ENCODE measurements at places on chromosomes 4 and X.

DNA sequence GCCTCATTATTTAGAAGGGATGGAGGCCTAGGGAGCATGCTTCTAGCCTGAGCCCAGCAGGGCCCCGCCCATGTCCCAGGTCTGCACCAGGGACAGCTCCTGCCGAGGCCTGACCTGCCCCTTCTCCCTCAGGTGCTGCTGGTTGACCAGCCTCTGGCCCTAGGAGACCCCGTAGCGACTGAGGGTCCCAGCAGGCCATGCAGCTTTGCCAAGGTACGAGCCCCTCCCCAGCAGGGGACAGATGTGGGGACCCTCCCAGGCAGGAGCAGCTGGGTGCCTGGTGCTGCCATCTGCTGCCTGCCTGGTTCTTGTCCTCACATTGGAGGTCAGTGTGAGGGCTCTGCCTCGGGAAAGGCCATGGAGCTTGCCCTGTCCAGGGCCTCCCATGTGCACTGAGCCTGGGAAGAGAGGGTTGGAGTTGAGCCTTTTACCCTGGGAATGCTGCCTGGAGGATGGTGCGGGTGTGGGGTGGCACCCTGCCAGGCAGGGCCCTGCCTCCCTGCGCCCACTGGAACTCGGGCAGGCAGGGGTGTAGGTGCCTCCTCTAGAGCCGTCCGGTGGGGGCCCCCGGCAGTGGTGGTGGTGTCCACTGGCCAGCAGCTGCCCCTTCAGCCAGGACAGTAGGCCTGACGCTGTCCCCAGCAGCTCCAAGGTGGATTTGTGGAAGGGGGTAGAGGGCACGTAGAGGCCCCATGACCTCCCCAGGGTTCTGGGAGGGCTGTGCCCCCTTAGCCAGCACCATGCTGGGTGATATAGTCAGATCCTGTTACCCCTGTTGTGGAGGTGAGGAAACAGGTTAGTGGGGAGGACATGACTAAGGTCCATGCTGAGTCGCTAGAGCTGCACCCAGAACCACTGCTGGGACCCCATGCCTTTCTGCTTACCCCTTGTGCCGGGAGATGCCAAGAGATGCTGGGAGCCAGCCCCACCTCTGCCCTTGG, 2.2 kb upstream of the MSANTD1 start:
- H3K27me3 ChIP-seq, result no peaks in the 10 kb centered on the region
- no peaks in the 10 kb centered on the region for H3K4me1 ChIP-seq
- no peaks in the 10 kb centered on the region for H3K36me3 ChIP-seq
- DNase-seq, result no peak
- no peak overlapping the region for H3K4me3 ChIP-seq

DNA sequence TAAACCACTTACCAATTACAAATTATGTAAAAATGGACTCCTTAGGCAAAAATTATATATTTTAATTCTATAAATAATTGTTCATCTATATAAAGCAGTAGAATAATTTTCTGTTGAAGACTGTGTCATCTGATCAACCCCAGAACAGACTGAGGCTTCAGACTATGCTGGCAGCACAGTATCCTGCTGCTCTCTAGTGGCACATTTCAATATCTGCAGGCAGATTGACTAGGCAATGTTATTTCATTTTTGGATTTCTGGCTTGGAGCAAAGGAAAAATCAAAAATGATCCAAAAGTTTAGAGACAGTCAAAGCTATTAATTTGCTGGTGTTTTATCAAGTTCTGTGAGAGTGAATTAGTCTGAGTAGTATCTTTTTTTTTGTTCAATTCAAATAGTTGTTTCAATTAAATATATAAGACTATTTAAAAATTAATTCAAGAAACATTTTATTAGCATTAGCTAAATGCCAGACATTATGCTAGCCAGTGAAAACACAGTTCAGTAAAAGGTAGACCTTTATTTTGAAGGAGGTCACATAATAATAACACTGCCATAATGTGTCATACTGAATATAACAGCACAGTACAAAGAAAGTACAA, 21.3 kb upstream of the SULT1E1 start:
- no peaks in the 10 kb centered on the region for H3K4me1 ChIP-seq
- DNase-seq, result no peak
- no peaks in the 10 kb centered on the region for H3K36me3 ChIP-seq
- no peaks in the 10 kb centered on the region for H3K27me3 ChIP-seq

DNA sequence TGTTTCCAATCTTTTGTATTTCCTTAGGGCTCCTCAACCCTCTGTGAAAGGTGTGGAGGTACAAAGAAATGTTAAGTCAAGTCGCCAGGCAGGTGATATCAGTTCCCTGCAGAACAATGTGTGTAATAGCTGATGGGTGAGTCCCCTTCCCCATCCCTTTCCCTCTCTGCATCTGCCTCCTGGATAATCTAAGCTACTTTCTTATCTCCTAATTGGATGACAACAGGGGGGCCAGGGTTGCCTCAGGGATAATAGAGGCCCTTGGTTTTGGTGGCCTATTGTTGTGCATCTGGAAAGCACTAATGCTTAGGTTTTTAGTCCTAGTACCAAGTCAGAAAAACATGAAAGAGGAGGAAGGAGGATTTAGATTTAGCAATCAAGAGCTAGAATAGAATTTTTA, 29.1 kb downstream of the MAGED1 start:
- H3K4me1 ChIP-seq, result no peaks in the 10 kb centered on the region
- H3K4me3 ChIP-seq, result no peak overlapping the region
- no peaks in the 10 kb centered on the region for H3K36me3 ChIP-seq
- DNase-seq, result no peak

DNA sequence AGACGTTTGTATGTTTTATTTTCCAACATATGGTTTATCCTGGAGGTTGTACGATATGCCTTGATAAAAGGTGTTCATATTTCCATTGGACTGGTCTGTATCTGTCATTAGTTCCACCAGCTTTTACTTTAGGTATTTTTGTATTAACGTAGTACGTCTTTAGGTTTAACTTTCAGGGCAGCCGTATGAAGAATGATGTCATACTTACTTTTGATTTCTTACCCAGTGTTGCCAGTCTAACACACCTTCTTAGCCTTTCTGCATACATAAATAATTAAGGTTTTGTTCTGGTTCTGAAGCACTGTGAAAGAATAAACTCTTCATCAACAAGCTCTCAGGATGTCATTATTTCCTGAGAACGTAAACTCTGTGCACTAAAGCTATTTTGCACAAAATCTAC, 18.9 kb upstream of the NEIL3 start:
- no peaks in the 10 kb centered on the region for H3K36me3 ChIP-seq
- DNase-seq, result no peak
- no peak overlapping the region for H3K4me3 ChIP-seq
- no peaks in the 10 kb centered on the region for H3K27me3 ChIP-seq

GRCh38 chr4:57095956-57096355, 14.2 kb downstream of the IGFBP7 start:
- DNase-seq, result no peak
- H3K4me3 ChIP-seq, result no peak overlapping the region
- H3K36me3 ChIP-seq, result peaks cover under 1% of the 10 kb centered on the region
- no peaks in the 10 kb centered on the region for H3K27me3 ChIP-seq
- H3K27ac ChIP-seq, result peak overlapping the region; percentile 99
- peaks cover 22% of the 10 kb centered on the region for H3K4me1 ChIP-seq

DNA sequence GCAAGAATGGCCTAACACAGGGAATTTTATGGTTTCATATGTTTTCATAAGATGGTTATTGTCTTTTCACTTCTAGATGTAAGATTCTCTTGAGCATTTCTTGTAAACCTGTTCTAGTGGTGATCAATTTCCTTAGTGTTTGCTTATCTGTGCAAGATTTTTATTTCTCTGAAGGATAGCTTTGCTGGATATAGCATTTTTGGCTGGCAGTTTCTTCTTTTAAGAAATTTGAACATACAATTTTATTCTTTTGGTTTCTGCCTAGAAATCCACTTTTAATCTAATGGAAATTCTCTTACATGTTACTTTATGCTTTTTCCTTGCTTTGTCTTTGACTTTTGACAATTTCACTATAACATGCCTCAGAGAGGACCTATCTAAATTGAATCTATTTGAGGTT, 276.5 kb upstream of the SFRP2 start:
- H3K27me3 ChIP-seq, result no peaks in the 10 kb centered on the region
- DNase-seq, result no peak
- no peak overlapping the region for H3K4me3 ChIP-seq
- H3K36me3 ChIP-seq, result no peaks in the 10 kb centered on the region

GRCh38 chr4:157591245-157591644, 370.7 kb downstream of the GRIA2 start:
- H3K4me3 ChIP-seq, result no peak overlapping the region
- H3K4me1 ChIP-seq, result no peaks in the 10 kb centered on the region
- no peaks in the 10 kb centered on the region for H3K27me3 ChIP-seq
- H3K36me3 ChIP-seq, result no peaks in the 10 kb centered on the region
- DNase-seq, result no peak

DNA sequence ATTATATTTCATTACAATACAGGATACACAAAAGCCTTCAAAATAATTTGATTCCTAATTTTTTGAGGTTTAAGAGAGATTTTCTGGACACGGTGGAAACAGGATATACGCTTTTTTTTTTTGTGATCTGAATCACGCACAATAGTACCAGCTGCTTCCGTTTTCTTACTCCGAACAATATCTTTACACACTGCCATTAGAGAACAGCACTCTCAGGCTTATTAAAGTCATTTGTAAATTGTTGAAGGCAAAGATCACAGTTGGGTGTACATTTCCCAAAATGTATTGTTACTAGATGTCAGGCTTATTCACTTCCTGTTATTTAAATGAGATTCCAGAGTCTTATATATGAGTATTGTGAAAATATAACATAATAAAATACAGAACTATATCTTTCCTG, 71.5 kb downstream of the TMEM47 start:
- H3K4me1 ChIP-seq, result no peaks in the 10 kb centered on the region
- no peak overlapping the region for H3K4me3 ChIP-seq
- no peaks in the 10 kb centered on the region for H3K36me3 ChIP-seq

GRCh38 chrX:16981209-16981608, 34.8 kb downstream of the REPS2 start:
- no peak for DNase-seq
- no peaks in the 10 kb centered on the region for H3K36me3 ChIP-seq
- no peaks in the 10 kb centered on the region for H3K27me3 ChIP-seq
- no peaks in the 10 kb centered on the region for H3K4me1 ChIP-seq
- H3K27ac ChIP-seq, result no peak overlapping the region
